Stimulated activated CD4-positive, alpha-beta T cell treated with anti-CD3 and anti-CD28 coated beads, Interleukin-4, amount 100 ng/mL, for 1 hour (primary cell): ENCODE measurements at places on chromosomes 2 and 18.

DNA sequence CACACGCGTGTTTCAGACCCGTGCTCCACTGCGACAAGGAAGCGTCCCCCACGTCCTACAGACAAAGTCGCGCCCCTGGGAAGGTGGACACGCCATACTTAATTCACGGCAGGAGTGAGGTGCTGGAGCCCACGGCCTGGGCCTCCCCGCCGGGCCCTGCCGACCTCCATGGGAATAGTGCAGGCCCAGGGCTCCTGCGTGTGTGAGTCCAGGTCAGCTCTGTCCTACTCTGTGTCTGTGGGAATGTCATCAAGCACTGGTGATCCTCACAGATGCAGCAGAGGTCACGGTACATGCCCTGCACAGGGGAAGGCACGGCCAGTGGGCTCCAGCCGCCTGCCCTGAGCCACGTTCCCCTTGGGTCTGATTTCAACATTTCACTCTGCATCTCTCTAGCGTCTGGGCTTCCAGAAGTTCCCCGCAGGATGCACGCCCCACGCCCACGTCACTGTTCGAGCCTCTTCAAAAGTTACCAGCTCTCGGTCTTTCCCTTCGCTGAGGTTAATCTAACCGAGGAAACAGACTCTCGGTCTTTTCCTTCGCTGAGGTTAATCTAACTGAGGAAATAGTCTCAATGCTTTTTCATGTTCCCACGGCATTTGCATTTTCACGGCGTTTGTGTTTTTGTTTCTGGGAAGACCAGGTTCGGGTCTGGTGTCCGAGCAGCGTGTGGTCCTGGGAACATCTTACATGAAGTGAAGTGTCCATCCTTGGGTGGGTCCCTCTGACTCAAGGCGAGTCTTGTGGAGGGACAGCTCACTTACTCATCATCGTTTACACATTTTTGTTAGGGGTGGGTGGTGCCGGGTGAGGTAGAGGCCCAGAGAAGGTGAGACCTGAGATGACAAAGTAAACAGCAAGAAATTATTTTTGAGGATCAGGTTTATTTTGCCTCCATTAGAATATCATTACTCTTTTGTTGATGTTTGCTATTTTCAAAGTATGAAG lies 157.3 kb upstream of the ALKAL2 start:
- no peak for DNase-seq

DNA sequence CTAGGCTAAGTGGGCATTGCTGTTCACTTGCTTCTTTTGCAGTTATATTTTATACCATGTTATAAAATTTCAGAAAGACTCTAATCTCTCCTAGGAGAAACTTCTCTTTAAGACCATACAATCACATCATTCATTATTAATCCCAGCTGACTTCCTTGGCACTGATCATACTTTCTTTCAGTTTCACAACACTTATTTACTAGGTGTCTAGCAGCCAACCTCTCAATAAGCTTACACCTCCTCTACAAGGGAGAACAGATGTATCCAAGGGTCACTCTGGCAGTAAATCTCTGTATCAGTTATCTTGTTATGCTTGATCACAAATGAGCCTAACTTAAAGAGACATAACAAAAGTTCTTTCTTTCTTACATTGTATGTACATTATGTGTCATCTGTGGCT lies 69.8 kb upstream of the EPB41L5 start:
- no peak for DNase-seq

DNA sequence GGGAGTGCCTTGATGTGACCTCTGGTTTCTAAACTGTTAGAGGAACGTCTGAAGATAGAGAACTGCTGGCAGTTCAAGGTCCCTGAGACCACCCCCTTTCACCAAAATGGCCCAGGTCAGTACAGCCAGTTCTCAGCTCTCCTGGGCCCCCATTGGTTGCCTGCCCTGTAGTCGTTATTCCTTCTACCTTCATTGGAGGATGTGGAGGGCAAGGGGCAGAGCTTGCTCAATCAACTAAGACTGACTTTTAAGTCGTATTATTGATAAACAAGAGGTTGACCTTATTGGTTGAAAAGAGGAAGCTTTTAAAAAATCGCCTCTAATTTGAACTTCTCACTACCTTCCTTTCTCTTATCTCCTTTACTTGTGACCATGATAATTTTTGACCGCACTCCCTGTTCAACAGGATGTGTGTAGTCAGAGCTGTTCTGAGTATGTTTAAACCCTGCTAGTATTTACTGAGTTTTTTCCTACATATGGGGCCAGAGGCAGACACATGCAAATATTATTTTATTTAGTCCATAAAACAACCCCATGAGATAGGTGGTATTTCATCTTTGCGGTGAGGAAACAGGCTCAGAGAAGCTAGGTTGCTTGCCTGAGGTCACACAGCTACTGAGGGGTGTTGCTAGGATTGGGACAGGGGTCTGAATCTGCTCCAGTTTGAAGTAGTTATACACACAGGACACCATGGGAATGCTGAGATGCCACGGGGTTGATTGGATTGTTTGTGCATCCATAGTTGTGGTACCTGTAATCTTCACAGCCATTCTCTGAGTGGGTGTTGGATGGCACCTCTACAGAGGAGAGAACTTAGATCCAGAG lies 65.9 kb downstream of the TMEM247 start:
- DNase-seq = no peak

GRCh38 chr18:45910405-45911023 lies 56.6 kb downstream of the EPG5 start:
- peak; percentile 70 for DNase-seq

- DNase-seq = no peak
These were observed 142.0 kb downstream of the CCDC85A start for GRCh38 chr2:56325661-56326345.

GRCh38 chr2:68282811-68283418 lies 30.6 kb upstream of the PPP3R1 start:
- no peak for DNase-seq
